ENCODE measurements at places on chromosomes 12 and 14.

GRCh38 chr14:94780536-94781399 is 10.9 kb upstream of the GSC start:
- DNase-seq: no peak

DNA sequence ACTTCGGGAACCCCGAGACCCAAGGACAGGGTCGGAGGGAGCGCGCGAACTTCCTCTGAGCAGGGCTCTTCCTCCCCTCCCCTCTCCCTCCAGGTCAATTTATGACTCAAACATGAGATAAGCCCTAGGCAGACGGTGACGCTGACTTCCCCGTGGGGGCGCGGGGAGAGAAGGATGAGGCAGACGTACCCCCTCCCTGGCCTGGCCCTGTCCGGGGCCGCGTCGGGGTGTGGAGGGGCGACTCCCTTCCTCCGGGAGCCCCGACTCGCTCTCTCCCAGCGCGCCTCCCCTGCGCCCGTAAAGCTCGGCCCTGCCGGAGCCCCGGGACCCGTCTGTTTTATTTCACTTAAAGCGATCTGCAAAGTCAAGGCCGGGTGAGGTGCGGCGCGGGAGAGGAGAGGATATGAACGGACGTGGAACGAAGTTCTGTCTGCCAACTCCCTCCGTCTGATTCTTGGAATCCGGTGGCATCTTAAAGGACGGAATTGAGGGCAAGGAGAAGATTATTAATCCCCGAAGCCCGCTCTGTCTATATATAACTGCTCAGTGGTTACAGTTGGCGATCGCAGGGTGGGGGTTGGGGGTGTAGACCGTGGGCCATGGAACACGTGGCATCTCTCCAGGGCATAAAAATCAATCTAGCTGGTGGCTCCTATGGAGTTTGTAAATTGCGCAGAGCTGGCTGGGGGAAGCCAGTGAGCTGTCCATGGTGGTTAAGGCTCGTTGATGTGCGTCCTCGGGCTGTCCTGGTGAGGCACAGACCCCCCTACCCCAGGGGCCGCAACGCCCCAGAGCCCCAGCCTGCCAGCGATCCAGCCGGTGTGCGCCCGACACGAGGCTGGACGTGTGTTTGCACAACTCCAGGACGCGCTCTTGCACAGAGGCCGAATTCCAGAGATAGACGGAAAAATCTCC is 2.9 kb upstream of the PTHLH start:
- no peak for DNase-seq

DNA sequence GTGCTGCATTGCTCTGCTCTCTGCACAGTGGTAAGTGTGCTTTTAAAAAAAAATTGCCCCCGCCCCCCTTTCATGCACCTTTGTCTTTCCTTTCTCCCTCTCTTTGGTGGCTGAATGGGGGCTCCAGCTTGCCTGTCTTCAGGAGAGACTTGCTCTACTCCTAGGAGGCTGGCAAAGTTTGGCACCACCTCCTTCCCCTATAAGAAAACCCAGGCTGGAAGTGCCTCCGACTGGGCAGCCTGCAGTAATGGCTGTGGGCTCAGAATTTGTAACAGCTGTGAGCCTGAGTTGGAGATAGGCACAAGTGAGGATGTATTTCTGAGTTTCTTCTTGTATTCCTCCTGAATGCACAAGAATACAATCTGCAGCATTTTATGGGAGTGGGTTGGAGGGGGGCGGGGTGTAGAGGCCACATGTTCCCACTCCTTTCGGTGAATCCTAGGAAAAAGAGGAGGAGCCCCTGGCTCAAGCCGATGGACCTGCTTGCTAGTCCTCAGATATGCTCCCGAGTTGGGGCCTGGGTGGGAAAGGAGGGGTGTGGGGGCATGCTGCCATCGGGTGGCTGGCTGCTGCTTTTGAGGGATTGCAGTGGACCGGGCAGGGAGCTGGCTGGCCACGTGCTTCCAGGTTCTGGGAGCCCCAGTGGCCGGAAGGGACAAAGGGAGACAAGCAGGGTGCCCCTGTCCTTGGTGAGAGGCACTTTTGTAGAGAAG is 124.3 kb downstream of the TSPAN9 start:
- no peak for DNase-seq

- no peak for DNase-seq
Observed at GRCh38 chr14:76277586-76278130, 98.3 kb upstream of the ESRRB start.

GRCh38 chr14:98955741-98956070 is 316.3 kb downstream of the BCL11B start:
- DNase-seq: no peak

GRCh38 chr12:8662593-8662992 is at the start of gene MFAP5:
Gene MFAP5 (minus strand): TSS chr12:8662826. CDS start chr12:8662104, 722 bp downstream.
- no peak for DNase-seq

All from CD4-positive, alpha-beta T cell treated with Interleukin-1 beta for 1 hour (primary cell).